IMR-90 (cell line): ENCODE measurements at places on chromosomes 12 and 14.

- H3K4me1 ChIP-seq: no peaks in the 10 kb centered on the region
- H3K4me3 ChIP-seq: no peak overlapping the region
- H3K27me3 ChIP-seq: peaks cover 14% of the 10 kb centered on the region
- H3K36me3 ChIP-seq: no peaks in the 10 kb centered on the region
- no peak for DNase-seq
Measured at GRCh38 chr14:51012055-51012454, 67.8 kb upstream of the PYGL start.

DNA sequence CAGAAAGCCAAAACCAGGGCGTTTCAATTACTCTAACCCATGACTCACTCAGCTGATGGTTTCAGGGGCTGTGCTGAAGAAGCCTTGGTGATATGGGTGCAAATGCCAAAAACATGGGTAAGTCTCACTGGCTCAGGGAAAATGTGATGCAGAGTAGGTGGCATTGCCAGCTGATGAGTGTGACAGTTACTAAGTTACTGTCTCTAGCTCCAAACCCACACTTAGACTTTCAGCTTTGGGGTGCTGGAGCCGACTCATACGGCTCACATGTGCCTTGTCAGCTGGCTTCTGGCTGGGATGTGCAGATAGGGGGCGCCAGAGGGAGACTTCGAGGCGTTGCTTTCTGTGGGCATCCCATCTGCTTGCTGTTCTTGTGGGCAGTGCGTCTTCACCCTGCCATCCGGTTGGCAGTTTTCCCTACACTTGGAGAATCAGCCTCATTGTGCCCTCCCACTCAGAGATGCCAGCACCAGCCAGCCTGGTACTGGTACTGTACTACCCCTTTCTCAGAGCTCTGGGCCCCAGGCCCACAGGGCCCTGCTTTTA, 11.1 kb upstream of the KRT7 start:
- no peaks in the 10 kb centered on the region for H3K27me3 ChIP-seq
- H3K4me3 ChIP-seq: no peak overlapping the region
- H3K4me1 ChIP-seq: peaks cover 9% of the 10 kb centered on the region; the same call in 1 of the 2 replicates
- no peak overlapping the region for H3K27ac ChIP-seq

DNA sequence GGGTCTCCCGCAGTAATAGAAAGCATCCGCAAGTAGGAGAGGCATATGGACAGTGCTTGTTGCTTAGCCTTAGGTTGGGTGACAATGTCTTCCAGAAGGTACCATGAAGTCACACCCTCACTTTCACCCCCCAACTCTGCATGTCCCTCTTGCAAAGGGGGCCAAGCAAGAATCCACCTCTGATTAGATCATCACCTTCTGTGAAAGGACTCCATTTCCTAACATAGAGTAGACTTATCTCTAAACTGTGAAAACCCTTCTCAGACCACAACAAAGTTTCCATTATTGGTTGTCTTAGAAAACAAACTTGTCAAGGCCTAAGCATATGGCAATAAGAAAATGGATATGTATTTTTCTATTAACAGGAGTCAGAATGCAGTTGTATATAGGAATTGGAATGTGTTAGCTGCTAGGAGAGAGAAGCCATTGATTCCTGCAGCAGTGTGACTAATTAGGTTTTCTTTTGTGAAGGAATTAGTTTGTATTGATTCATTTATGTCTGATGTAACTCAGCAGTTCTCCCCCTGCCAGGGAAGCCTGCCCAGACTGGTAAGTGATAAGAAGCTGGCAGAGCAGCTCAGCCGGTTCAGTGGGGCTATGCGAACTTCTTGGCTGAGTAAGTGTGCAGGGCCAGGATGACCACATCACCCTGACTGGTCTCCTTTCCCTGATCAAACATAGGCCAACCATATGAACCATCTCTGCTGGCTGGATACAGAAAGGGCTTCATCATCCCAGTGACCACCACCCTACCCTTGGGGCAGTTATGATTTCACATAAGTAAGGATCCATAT, 107.3 kb upstream of the CCDC196 start:
- no peak overlapping the region for H3K27ac ChIP-seq
- H3K27me3 ChIP-seq: no peaks in the 10 kb centered on the region
- no peaks in the 10 kb centered on the region for H3K36me3 ChIP-seq
- DNase-seq: no peak

- no peak for DNase-seq
- peaks cover 27% of the 10 kb centered on the region for H3K27me3 ChIP-seq
- peaks cover 3% of the 10 kb centered on the region; the same call in 1 of the 2 replicates for H3K4me1 ChIP-seq
- no peak overlapping the region for H3K4me3 ChIP-seq
Measured at GRCh38 chr14:24329073-24329663, 5.7 kb downstream of the ADCY4 start.

GRCh38 chr12:1533602-1534304, 60.6 kb downstream of the FBXL14 start:
- peak; percentile 43 for DNase-seq
- H3K27ac ChIP-seq: no peak overlapping the region
- no peaks in the 10 kb centered on the region for H3K27me3 ChIP-seq
- H3K4me3 ChIP-seq: peak overlapping the region; percentile 13; the same call in 1 of the 2 replicates

DNA sequence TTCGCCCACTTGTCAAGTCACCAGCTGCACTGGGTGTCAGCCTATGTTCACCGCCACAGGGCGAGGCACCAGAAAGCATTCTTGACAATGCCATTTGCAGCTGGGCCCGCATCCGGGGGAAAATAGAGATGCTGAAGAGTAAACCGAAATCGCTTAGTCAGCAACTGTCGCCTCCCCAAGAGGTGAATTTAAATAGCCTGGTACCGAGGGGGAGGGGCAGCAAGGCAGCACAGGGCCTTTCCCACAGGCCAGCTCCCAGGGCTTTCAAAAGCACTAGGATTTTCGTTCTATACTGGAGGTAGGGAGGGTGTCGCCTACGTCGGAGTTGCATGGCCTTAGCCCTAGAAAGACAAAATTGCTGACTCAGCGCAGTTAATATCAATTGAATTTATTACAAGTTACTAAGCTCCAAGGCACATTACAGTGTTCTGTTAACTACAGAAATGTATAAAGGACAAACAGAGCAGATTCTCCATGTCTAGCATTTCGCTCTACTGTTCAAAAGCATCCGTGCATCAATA, 4.3 kb downstream of the IRF2BPL start:
- peak; percentile 43 for DNase-seq
- H3K4me1 ChIP-seq: peaks cover 13% of the 10 kb centered on the region
- H3K27ac ChIP-seq: peak overlapping the region; percentile 55; the same call in 1 of the 2 replicates
- H3K36me3 ChIP-seq: peaks cover 27% of the 10 kb centered on the region
- H3K4me3 ChIP-seq: peak overlapping the region; percentile 52
- no peaks in the 10 kb centered on the region for H3K27me3 ChIP-seq

GRCh38 chr12:94615260-94616181, 34.8 kb downstream of the TMCC3 start:
- H3K27me3 ChIP-seq: peaks cover 2% of the 10 kb centered on the region; the same call in 1 of the 2 replicates
- H3K27ac ChIP-seq: no peak overlapping the region
- no peaks in the 10 kb centered on the region; the same call in 1 of the 2 replicates for H3K4me1 ChIP-seq

DNA sequence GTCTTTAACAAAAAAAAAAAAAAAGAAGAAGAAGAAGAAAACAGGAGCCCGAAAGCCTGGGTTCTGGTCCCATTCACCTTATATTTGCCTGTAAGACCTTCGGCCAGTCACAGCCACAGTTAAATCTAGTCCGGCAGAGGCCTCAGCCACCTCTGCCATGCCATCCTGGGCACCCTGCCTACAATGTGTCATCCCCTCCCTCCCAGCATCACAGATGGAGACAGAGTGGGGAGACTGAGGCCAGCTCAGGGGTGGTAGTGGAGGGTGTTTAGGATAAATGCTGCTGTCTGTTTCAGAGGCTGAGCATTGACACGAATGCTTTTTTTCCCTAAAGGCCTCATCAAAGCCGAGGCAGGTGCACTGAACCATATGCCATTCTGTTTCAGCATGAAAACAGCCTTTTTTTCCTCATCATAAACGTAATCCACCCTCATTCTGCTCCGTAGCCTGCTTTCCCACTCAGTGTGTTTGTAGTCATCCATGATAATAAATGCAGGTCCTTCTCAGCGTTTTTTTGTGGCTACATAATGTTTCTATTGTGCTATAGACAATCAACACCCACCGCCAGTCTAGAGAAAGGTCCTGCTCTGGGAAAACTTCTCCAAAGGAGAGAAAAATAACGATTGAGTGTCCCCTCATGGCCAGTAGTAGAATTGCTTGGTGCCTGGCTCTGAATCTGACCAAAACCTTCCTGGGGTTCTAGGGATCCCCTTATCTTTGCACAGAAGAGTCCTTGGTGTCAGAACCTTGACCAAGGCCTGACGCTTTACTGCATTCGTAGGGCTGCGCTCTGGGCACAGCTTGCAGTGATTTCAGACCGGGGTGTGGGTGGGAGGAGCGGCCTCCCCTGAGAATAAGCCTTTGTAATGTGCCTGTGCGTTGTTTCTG, 41.1 kb upstream of the TSPAN9 start:
- no peaks in the 10 kb centered on the region for H3K27me3 ChIP-seq
- H3K4me1 ChIP-seq: peaks cover 3% of the 10 kb centered on the region; the same call in 1 of the 2 replicates
- peak; percentile 21 for DNase-seq
- no peak overlapping the region for H3K4me3 ChIP-seq

DNA sequence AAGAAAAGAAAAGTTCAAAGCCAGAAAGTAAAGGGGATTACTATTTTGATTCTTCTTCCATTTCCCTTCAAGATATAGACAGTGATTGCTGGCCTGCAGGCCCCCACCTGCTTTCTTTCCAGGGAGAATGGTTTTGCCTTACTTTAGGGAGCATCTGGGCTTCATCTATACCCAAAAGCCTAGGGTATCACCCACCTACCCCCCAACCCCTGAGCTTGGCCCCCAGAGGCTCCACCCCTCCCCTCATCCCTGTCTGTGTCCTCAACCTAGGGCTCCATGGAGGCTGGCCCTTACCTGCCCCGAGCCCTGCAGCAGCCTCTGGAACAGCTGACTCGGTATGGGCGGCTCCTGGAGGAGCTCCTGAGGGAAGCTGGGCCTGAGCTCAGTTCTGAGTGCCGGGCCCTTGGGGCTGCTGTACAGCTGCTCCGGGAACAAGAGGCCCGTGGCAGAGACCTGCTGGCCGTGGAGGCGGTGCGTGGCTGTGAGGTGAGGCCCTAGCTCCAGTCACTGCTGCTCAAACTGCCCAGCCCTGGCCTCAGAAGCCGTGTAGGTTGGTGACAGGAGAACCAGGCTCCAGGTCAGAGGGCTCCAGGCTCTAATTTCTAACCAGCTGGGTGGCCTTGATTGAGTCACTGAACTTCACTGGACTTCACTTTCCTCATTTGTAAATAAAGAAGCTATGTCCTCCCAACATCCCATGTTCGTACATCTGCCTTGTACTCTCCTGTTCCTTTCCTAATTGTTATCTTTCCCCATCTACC, 13.6 kb downstream of the ARHGEF40 start:
- peaks cover 26% of the 10 kb centered on the region for H3K4me1 ChIP-seq
- peaks cover 67% of the 10 kb centered on the region for H3K36me3 ChIP-seq
- H3K4me3 ChIP-seq: no peak overlapping the region
- no peaks in the 10 kb centered on the region for H3K27me3 ChIP-seq
- DNase-seq: peak; percentile 23

GRCh38 chr12:94535510-94535921, 75.8 kb upstream of the CEP83 start:
- no peak overlapping the region for H3K4me3 ChIP-seq
- no peaks in the 10 kb centered on the region for H3K4me1 ChIP-seq
- no peaks in the 10 kb centered on the region for H3K36me3 ChIP-seq
- peaks cover 17% of the 10 kb centered on the region for H3K27me3 ChIP-seq
- H3K27ac ChIP-seq: no peak overlapping the region

DNA sequence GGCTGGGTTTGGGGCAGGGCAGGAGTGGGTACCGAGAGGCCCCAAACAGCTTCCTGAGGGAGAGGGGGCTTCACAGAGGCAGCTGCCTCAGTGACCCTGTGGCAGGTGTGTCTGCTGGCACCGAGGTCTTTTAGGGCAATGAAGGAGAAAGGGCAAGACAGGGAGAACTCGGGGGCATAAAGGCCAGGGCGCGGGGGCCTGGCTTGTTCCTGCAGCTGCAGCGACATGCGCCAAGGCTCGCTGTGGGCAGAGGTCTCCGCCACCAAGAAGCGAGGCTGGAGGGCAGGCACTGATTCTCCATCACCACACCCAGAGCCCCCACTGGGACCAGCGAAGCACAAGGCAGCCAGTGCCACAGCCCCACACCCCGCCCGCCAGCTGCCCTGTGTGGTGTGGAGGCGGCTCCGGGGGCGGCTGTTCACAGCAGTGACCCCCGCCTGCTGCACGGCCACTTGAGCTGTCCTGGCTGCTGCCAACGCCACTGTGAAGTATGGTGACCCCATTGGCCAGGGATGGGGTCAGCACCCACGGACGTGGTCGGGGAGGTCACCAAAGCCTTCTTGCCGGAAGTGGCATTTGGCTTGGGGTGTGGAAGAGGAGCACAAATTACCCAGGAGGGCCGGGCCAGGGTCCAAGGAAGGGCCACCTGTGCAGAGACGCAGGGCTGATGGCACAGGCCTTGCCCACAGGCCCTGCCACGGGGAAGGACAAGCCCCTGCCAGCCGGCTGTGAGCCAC, 16.4 kb downstream of the BAG5 start:
- peaks cover 16% of the 10 kb centered on the region for H3K4me1 ChIP-seq
- no peak overlapping the region for H3K27ac ChIP-seq
- no peaks in the 10 kb centered on the region for H3K36me3 ChIP-seq
- no peak for DNase-seq

DNA sequence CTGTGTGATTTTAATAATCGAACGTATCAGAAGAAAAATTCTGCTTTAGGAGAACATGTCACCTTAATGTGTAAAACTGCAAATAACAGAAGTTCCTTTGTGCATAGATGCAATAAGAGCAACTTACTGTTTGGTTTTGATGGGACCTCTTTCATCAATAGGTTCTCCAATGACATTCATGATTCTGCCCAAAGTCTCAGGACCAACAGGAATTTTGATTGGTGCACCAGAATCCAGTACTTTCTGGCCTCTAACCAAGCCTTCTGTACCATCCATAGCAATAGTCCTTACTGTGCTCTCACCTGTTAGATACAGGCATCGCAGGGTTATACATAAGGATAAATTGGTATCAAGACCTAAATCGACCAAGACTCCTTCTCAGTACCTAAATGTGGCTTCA, 1.1 kb downstream of the ATP5F1B start:
- H3K36me3 ChIP-seq: peaks cover 32% of the 10 kb centered on the region
- H3K27ac ChIP-seq: no peak overlapping the region
- peak overlapping the region; percentile 74 for H3K4me3 ChIP-seq
- H3K4me1 ChIP-seq: no peaks in the 10 kb centered on the region
